ENCODE measurements at places on chromosomes 13 and 19.

DNA sequence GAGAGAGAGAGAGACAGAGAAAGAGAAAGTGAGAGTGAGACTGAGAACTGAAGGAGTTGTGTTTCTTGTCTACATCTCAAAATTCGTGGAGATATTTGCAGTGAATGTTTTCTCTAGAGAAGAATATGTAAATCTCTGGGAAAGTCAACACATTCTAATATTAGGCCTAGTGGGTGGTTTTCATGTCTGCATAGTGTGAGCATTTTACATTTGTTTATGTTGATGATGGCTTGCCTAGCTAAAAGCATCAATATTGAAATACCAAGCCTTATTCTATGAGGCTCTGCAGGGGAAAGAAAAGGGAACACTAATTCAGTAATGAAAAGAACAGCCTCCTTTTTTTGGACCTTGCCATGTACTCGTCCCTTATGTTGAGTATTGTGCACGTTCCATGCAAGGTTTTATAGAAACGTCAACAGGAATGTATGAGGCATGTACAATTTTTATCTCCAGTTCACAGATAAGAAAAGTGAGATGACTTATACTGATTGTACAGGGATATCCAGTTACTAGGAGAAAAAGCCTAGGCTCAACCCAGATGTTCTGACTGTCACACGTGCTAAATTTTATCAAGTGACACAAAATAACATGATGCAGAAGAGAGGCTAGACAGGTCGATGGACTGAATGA, 1288.9 kb upstream of the SLC10A2 start:
- no peak for DNase-seq

DNA sequence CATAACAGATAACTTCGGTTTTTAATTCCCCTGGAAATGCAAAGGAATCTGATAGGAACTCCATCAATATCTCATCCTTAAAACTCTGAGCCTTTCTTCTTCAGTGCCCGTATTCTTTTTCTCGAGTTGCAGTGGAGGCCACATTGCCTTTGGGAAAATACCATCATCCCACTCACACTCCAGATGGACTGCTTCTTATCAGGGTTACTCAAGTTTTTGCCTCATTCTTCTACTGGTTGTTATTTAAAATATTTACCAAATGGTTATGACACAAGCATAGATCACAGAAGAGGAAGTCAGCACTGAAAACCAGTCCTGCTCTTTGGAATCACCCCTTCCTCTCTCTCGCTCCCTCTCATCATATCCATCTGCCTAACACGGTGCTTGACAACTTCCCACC, 1020.5 kb upstream of the SLC10A2 start:
- no peak for DNase-seq

DNA sequence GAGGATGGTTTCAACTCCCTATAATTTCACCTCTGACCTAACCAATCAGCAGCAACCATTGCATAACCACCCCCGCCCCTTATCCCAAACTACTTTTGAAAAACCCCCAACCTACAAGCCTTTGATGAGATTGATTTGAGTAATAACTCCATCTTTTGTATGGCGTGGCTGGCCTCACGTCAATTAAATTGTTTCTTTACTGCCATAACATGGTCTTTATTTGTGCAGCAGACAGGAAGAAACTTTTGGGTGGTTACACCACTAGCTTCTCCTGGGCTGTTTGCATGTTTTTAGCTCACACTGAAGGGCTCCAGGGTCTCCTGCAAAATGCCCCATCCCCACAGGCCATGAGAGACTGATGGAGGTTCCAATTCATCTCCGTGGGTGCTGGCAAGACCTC, 34.0 kb upstream of the PEG3 start:
- no peak for DNase-seq

DNA sequence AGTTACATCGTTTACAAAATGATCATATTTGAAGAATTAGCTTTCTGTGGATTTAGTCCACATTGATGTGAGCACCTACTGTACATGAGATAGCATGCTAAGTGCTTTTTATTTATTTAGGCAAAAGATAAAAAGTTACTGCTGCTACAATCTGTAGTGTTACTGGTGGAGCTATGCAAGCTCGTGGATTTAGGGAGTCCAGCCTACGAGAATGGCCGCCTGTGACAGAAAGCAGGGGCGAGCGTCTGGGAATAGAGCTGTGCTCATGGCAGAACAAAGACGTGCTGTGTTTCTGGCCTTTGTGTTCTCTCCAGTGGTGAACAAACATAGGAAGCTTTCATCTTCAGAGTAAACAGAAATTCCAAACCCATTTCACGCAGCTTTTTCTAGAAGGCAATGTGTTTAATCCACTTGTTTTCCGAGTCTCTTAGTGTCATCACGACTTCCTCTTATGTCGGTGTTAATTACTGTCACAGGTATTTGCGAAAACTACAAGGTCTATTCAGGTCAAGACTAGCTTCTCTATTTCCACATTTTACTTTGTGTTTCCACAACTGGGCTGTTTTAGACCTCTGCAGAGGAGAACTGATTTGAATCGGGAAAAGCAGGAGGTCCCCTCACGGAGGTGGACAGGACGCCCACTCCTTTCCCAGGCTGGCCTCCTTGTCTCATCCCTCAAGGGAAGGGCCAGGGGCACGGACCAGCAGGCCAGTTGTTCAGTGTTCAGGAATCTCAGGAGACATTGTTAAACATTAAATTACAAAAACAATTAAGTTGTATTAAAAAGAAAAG, 67.3 kb downstream of the ATP11A start:
- DNase-seq: peak; percentile 56

GRCh38 chr19:30861919-30862318, 487.3 kb downstream of the TSHZ3 start:
- DNase-seq: no peak

GRCh38 chr13:74190999-74191398, 56.8 kb upstream of the KLF12 start:
- no peak for DNase-seq

DNA sequence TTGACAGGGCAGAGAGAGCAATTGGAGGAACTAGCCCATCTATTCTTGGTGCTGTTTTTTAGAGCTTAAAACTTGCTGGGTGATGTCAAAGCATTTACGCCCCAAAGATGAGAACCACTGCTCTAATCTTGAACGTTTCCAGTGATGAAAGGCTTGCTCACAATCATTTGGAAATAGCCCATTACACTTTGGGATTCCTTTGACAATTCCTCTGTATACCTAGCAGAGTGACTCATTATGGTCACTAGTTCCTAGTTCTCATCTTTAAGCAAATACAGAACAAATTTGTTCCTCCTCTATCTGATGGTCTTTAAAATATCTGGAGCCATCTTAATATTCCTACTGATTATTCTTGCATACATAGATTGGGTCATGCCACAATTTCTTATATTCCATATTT, 112.3 kb downstream of the GPC6 start:
- DNase-seq: no peak

GRCh38 chr19:14406645-14407401, 12.3 kb downstream of the DDX39A start:
- no peak for DNase-seq

Data from Caco-2 (cell line).